ENCODE measurements at places on chromosomes 13 and 19. TPM values are rescaled to one million over a fixed set of nuclear protein-coding genes. Genes with fewer than 3 reads are reported as not detected.

The CCDC8 gene
- 72.2 TPM for total RNA-seq

The KIR3DL1 gene
- not detected for total RNA-seq

The GPC6 gene
- 26.4 TPM for total RNA-seq

The S1PR5 gene
- 1.1 TPM for total RNA-seq

The GRIN2D gene
- total RNA-seq, result 5.0 TPM

The PINLYP gene
- 0.58 TPM for total RNA-seq

The FPR3 gene
- total RNA-seq, result 0.23 TPM

The C19orf81 gene
- not detected for total RNA-seq

Measured in pericardium fibroblast (primary cell).